Stimulated activated CD4-positive, alpha-beta T cell treated with anti-CD3 and anti-CD28 coated beads, Interleukin-15, amount 100 ng/mL, for 1 hour (primary cell): ENCODE measurements at places on chromosomes 5 and 9.

GRCh38 chr5:88833371-88834130 is 49.4 kb downstream of the MEF2C start:
- no peak for DNase-seq

DNA sequence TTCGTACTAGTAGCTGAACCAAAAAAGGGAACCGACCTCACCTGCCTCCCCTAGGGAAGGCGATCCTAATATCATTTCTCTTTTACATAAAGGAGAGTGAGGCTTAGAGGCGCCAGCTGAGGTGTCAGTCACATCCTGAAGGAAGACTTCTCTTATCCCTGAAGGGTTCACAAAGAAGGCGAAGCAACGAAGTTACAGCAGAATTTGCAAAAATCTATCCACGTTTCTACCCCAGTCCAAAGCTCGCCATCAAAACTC is 598 bp upstream of the KIAA1191 start:
- DNase-seq = no peak

- no peak for DNase-seq
Measured at GRCh38 chr5:15577132-15577531, 77.2 kb downstream of the FBXL7 start.

- no peak for DNase-seq
Measured at GRCh38 chr5:27705661-27706060, 667.3 kb upstream of the CDH9 start.

DNA sequence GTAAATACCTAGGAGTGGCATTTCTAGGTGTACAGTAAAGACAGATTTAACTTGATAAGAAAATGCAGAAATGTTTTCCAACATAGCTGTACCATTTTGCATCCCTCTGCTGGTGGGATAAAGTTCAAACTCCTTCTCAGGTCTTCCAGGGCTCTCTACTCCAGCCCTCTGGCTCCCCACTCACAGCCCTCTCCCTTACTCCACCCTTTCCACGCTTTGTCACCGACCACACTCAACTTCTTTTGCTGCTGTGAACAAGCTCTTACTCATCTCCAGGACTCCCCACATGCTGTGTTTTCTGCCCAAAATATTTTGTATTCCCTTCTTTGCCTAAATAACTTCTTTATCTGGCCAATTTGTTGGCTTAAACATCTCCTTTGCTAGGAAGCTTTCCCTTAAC is 90.6 kb upstream of the OSMR start:
- DNase-seq = no peak

DNA sequence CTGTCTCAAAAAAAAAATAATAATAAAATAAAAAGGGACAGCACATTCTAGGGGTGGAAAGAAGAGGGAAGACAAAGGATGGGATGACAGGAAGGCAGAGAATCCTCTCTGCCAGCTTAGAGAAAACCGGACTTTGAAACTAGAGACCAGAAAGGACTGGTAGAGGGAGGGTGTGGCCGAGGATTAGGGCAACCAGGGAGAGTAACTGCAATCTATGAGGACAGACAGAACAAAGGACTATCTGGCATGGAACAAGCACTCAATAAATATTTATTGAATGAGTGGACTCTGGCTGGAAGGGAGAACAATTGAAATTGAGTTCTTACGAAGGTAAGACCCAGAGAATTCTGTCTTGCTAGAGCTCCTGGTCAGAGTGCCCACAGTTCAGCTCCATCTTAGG is 2.4 kb downstream of the GBA2 start:
- DNase-seq = no peak

GRCh38 chr9:76269789-76270188 is 124.4 kb downstream of the RFK start:
- DNase-seq = no peak

- DNase-seq = no peak
Measured at GRCh38 chr5:57724836-57725235, 242.2 kb upstream of the ACTBL2 start.

DNA sequence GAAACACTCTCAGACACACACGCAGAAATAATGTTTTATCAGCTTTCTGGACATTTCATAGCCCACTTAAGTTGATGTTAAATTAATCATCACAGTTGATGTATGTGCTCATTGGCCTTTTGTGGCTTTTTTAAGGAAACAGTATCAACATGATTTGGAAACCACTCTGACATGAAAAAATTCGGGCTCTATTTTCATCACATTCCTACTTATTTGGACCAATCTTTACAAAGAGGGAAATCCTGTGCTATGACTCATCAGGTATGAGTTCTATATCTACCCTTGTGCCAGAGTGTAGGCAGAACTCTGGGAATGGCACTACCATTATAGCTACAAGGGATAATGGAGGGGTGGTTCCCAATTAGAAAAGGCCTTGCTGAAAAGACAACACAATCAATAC is 388.4 kb upstream of the PTGER4 start:
- no peak for DNase-seq

DNA sequence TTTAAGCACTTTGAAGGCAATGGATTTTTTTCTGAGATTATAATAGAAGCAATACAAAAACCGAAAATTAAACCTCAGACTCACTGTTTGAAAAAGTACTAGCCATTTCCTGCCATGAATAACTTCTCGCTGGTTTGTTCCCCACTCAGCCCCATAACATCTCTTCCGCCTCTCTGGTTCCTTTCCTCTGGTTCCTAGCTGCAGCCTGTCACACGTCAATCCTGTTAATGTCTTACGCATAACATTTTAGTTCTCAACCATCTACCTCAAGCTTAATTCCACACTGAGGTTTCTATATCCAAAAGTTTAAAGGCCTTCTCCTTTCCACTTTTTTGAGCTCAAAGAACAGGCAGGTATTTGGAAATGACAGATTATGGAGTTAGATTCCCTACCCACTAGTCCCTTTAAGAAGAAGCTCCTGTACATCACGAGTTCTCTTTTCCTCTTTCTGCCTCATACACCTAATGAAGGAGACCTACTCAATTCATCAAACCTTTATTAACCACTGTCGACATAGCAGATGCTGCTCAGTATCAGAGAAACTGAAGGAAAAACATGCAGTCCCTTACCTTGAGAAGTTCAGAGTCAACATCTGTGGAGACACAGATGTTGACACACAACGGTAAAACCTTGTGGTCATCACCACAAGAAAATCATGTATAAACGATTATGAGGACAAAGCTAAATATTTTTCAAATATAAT is 243.0 kb upstream of the PTGER4 start:
- DNase-seq = no peak

- no peak for DNase-seq
Measured at GRCh38 chr5:91266184-91266705, 116.9 kb downstream of the ARRDC3 start.

DNA sequence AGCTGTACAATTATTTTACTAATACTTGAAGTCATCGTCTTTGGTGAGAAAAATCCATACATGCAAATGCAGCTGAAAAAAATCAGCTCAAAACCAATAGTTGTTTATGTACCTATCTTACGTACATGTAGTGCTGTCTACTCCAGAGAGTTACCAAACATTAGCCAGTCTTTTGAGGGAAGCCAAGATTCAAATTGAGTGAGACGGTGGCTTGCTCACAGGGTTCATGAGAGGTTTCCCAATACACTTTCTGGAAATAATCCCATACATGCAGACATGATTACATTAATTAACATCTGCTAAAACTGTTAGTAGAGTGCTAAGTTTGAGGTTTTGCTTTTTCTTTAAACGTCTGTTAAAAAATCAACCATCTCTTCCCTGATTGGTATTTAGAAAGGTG is 2.3 kb downstream of the C9orf72 start:
- no peak for DNase-seq

DNA sequence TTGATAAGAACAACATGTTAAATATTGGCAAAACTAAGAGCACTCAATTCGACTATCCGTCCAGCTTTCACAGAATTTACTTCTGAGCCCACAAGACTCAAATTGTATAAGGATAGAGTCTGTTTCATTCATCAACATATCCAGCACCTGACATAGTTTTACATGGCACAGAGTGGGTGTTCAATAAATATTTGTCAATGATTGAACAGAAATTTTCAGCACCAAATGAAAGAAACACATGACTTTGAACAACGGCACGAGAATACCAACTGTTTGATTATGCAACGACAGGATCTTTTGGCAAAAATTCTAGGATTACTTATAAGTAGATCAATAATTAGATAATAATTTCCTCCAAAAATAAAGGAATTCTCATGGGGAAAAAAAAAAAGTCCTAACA is 41.8 kb downstream of the SKP2 start:
- DNase-seq = no peak

DNA sequence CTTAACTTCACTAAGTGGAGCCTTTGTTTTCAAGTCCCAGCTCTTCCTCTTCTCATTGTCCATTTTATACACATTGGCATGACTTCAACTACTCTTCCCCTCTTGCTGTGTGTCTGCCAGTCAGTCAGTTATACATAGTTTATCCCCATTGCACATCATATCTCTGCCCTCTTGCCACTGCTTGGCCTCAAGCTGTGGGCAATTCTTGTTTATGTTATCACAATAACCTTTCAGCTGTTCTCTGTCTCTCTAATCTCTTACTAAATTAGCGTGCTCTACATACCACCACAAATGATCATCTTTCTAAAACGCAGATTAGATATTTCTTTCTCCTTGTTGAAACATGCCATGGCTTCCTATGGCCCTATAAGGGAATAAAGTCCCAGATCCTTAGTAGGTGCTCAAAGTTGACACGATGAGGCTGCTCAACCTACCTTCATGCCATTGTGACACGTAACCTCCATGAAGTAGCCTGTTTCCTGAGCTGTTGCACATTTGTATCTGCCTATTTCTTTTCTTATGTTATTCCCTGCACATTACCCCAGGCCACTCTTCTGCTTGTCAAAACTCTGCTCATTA is 239.3 kb downstream of the GAS1 start:
- DNase-seq = no peak

- no peak for DNase-seq
Measured at GRCh38 chr9:78295731-78296130, 1.2 kb upstream of the PSAT1 start.

DNA sequence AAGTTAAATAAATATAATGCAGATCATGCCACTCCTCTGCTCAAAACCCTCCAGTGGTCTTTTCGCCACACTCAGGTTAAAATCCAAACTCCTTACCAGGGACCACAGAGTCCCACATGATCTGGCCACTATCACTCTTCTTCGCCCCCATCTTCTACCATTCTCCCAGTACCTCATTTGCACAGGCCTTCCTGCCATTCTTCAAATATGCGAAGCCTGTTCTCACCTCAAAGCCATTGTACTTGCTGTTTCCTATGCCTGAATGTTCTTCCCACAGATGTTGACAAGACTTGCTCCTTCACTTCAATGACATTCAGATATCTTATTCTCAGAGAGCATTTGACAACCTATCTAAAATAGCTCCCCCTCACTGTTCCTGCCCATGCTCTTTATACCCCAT is 10.9 kb downstream of the TEX10 start:
- no peak for DNase-seq
